EL (cell line): ENCODE measurements at places on chromosomes 13 and 19.
A peak's percentile ranks its signal among the peaks of the same experiment; 100 is the strongest.

- no peak for DNase-seq
Measured at GRCh38 chr19:58551123-58551497, 3.8 kb downstream of the CHMP2A start.

DNA sequence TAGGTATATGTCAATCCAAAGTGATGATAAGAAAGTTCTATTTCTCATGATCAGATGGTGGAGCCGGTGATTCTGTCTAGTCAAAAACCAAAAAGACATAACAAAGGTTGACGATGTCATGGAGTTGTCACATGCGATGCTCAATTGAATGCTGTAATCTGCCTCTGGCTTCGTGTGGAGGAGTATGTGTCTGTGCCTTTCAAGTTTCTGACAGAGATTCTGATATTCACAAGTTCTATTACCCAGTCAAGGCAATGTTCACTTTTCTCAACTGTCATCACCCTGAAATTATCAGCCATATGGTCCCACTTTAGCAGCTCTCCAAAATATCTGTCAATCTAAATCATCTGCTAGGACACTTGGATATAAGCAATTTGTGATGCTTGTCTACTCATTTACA is 367.6 kb upstream of the PRR20A start:
- no peak for DNase-seq

DNA sequence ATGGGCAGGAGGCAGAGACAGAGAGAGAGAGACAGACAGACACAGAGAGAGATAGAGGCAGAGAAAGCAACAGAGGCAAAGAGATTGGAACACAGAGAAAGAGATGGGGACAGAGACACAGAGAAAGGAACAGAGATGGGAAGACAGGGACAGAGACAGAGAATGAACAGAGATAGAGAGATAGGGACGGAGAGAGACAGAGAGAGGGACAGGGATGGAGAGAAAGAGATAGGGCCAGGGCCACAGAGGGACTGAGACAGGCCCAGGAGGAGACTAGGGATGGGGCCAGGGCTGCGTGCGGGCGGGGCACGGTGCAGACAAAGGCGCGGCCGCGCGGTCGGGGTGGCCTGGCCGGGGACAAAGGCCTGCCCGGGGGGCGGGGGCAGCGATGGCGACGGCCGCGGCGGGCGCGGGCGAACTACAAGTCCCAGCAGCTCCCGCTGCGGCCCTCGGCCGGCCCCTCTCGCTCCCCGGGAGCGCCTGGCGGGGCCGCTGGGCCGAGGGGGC is at the start of gene ZNF358:
ZNF358 (plus strand) TSS at position 459 of the 507 bp plus-strand sequence. CDS start 3,140 bp downstream, outside the sequence.
- peak; percentile 67 for DNase-seq

DNA sequence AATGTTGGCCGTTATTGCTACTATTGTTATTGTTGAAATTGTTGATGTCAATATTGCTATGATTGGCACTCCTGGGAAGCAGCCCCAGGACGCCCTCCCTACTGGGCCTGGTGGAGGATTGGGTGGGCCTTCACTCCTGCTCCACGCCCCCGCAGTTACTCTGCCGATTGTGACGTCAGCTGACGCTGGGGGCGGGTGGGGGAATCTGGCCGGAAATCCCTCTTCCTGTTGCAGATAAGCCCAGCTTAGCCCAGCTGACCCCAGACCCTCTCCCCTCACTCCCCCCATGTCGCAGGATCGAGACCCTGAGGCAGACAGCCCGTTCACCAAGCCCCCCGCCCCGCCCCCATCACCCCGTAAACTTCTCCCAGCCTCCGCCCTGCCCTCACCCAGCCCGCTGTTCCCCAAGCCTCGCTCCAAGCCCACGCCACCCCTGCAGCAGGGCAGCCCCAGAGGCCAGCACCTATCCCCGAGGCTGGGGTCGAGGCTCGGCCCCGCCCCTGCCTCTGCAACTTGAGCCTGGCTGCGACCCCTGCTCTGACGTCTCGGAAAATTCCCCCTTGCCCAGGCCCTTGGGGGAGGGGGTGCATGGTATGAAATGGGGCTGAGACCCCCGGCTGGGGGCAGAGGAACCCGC is at the start of gene ETV2:
ETV2 (plus strand) TSS at position 231 of the 637 bp plus-strand sequence. CDS start 716 bp downstream, outside the sequence.
- peak; percentile 47 for DNase-seq

DNA sequence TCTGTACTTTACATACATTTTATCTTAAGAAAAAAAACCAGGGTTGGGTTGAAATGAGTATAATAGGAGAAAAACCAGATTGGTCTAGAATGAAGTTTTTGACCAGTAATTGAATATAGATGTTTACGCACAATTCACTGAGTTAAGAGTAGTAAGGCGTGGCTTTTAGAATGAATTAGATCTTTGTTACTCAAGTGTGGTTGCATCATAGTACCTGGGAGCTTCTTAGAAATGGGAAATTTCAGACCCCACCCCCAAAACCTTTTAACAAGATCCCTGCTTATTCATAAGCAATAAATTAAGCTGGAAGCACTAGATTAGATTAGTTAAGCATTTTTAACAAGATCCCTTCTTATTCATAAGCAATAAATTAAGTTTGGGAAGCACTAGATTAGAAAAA is 28.7 kb upstream of the LMO7 start:
- DNase-seq = no peak

DNA sequence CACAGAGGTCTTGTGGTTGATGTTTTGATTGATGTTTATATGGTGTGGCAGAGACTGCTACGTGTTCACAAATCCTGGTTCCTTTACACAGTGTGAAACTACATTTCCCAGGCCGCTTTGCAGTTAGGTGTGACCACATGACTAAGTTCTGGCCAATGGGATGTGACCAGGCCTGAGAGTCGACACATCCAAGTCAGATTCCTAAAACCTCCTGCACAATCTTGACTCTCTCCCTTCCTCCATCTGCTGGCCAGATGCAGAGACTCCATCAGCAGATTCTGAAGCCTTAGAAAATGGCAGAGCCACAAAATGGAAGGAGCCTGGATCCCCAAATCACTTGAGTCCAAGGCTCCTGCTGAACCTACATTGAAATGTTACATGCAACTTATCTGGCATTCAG is 12.6 kb downstream of the CD37 start:
- peak; percentile 74 for DNase-seq

DNA sequence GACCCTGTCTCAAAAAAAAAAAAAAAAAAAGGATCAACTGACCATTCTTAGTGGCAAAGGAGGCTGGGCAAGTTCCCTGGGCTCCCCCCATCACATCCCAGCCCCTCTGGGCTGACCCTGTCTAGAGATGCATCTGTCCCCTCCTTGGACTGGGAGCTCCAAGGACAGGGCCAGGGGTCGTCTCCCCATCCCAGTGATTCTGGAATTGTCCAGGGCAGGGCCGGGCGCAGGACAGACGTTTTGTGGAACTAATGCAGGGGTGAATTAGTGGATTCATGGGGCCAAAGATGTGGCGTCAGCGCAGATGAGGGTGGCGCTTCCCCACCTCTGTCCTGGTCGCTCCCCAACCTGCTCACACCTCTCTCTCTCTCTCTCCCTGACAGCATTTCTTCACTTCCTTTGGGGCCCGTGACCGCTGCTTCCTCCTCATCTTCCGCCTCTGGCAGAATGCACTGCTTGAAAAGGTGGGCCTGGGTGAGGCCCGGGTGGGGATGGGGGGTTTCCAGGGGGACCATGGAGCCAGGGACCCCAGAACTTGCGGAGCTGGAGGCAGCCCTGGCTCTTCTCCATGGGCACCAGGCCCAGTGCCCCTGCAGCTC is 11.1 kb downstream of the GRAMD1A start:
- no peak for DNase-seq

DNA sequence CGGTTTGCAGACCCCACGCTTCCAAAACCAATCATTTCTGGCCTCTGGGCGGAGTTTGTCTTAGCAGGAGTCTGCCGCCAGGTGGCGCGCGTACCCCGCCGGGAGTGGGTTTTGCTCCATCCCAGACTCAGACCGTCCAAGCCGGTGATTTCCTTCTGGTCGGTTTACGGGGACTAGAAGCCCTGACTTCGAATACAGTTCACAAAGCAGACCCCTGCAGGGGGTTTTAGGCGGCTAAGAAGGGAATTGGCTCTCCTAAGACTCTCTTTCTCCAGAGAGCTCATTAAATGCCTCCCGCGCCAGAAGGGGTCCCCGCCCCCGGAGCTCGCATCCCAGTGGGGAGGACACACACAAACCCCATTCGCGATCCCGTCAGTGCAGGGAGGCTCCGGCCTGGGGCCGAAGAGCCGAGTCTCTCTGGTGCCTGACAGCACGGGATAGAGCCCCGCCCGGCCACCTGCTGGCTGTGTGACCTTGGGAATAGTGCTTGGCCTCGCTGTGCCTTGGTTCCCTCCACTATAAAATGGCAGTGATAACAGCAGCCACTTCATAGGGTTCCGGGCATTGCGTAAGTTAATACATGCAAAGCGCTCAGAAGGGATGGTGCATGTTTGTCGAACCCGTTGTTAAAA is 8.6 kb upstream of the NUP62 start:
- peak; percentile 70 for DNase-seq

DNA sequence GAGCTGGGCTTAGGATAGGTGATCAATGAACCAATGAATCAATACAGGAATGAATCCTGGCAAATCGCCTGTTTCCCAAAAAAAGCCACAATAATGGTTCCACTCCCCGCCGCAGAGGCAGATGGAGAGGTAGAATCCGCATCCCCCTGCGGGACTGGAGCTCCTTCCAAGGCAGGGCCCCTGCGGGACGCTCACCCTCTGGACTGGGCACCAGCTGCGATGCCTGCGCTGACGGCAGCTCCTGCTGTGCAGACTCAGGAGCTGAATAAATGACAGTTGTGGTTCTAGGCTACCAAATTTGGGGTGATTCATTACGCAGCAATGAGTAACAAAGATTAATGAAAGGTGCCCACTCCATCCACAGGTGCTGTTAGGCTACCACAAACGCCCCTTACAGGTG is 8.8 kb upstream of the CDC34 start:
- DNase-seq = no peak

GRCh38 chr19:32349724-32350470 is 4.5 kb downstream of the ZNF507 start:
- no peak for DNase-seq

DNA sequence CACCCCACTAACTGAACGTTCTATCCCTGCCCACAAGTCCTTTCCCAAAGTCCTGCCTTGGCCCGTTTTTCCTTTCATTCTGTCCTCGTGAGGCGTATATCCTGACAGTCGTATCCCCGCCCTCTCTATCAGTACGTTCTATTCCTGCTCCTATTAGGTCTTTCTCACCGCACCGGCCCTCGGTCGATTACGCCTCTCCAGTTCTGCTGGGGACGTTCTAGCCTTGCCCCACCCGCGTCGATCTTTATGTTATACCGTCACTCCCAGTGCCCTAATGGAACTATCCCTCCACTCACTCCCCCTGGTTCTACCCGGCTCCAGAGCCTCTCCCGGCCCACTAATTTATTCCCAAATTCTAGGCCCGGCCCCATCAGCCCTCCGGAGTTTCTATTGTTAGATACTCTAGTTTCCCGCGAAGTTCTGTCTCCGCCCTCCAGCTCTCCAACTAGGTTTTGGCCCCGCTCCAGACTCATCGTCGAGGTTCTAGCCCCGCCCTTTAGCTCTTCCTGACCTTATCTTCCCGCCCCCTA is 2.0 kb downstream of the PLAUR start:
- no peak for DNase-seq

- DNase-seq = no peak
Measured at GRCh38 chr19:35776102-35776788, 881 bp downstream of the ARHGAP33 start.

GRCh38 chr19:18961767-18962620 is 21.0 kb upstream of the HOMER3 start:
- DNase-seq = no peak

DNA sequence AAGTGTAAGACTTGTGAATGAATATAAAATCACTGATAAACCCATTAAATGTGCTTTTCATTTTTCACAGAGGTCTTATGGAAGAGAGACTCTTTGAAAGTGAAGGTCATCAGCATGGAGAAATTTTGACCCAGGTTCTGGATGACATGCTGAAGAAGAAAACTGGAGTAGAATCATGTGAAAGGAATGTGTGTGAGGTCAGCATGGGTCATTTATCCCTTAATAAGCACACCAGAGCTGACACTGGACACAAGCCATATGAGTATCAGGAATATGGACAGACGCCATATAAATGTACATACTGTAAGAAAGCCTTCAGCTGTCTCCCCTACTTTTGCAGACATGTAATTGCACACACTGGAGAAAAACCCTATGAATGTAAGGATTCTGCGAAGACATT is 29.0 kb downstream of the ZNF20 start:
- DNase-seq = peak; percentile 35

GRCh38 chr13:50942630-50943311 is 33.2 kb downstream of the RNASEH2B start:
- DNase-seq = no peak

GRCh38 chr13:51865838-51866237 is 4.1 kb downstream of the CCDC70 start:
- no peak for DNase-seq

GRCh38 chr19:38699027-38699346 is 45.3 kb downstream of the CAPN12 start:
- no peak for DNase-seq

DNA sequence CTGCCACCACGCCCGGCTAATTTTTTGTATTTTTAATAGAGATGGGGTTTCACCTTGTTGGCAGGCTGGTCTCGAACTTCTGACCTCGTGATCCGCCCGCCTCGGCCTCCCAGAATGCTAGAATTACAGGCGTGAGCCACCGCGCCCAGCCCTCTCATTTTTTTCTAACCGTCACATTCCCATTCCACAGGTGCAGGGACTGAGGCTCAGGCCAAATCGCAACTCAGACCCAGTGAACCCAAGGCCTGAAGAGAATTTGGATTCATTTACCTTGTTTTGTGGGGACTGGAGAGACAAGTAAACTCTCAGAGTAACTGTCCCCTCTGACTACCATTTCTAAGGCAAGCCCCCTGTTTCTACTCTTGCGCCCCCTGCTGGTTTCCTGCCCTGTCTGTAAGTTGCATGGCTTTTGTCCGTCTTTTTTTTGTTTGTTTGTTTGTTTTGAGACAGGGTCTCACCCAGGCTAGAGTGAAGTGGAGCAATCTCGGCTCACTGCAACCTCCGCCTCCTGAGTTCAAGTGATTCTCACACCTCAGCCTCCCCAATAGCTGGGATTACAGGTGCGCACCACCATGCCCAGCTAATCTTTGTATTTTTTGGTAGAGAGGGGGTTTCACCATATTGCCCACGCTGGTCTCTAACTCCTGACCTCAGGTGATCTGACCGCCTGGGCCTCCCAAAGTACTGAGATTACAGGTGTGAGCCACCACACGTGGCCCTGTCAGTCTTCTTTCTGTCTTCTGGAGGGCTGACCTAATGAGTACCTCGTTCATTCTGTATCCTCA is 2.3 kb upstream of the STRN4 start:
- peak; percentile 61 for DNase-seq

- peak; percentile 62 for DNase-seq
Measured at GRCh38 chr13:25286308-25286968, 850 bp downstream of the MTMR6 start.
